ENCODE measurements at places on chromosomes 16 and 17.

GRCh38 chr16:85989863-85990643 lies 91.1 kb downstream of the IRF8 start:
- DNase-seq, result no peak

- DNase-seq, result no peak
These were observed 10.9 kb upstream of the CHST6 start for GRCh38 chr16:75506107-75506506.

- no peak for DNase-seq
These were observed 22.0 kb downstream of the C16orf74 start for GRCh38 chr16:85728879-85729278.

GRCh38 chr16:2699791-2700600 lies 17.7 kb downstream of the KCTD5 start:
- DNase-seq, result no peak

- no peak for DNase-seq
These were observed 3.9 kb downstream of the UMOD start for GRCh38 chr16:20348365-20349185.

DNA sequence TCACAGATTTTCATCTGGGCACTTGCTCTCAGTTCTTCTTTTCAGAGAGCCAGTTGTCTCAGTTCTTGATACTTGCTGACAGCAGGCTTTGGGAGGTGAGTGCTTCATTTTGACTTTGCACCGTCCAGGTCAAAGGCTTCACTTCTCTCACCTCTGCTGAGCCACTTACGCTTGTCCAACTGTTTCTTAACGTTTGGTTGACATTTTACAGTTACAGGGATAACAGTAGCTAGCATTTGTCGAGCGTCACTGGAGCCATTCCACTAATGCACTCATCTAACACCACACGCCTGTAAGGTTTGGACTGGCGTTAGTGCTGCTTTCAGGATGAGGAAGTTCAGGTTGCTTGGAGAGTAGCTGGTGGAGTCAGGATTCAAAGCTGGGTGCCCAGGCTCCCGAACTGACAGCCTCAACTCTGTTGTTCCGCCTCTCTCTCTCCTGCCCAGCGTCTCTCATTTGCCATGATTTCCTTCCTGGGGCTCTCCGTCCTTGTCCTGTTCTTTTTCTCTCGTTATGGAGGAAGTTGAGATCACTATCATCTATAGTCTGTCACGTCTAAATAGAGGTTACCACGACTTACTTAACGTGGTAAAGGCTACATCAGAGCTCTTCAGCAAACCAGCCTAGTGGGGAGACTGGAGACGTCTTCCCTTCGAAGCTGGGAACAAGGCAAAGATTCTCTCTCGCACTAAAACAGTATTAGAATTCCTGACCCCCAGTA lies 220.8 kb downstream of the RPTOR start:
- DNase-seq, result no peak

DNA sequence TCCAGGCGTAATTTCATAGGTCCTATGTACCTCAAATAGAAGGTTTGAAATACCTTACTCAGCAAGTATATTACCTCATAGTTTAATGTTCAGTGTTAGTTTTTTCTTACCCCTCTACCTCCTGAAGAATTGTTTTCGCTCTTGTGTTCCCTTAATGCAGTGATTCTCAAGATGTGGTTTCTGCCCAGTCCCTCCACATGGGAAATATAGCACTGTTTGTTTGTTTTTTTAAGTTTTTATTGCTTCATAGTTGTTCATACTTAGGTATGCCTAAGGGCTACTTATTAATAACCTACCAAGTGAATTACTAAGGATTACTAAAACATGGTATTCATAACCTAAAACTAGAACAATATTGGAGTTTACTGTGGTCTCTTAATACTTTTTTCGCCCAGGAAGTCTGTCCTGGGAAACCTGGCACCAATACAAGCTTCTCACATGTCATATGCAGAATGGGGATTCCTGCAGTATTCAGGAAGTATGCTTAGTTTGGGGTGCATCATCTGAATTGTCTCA lies 5.0 kb downstream of the RSPRY1 start:
- peak; percentile 22 for DNase-seq

DNA sequence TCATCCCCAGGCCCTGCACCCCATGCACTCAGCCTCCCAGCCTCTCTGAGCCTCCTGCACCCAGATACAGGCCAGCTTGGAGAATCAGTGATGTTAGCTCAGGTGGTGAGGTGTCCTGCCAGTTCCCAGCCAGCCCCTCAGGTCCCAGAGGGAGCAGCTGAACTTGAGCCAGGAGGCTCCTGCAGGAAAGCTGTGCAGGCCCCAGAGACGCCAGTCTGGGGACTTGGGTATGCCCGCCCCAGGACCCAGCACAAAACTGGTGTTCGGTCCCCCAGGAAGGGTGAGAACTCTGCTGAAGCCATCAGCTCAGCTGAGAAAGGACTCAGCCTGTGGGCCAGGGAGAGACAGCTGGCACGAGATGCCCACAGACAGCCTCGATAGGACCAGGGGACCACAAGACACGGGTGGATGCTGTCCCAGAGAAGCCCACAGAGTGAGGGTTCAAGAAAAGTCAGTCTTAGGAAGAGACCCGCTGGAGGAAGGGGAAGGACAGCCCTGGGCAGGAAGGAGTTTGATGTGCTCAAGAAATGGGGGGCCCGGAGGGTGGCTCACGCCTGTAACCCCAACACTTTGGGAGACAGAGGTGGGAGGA lies 11.0 kb downstream of the ENDOV start:
- no peak for DNase-seq

- peak; percentile 82 for DNase-seq
These were observed 4.7 kb downstream of the VASN start for GRCh38 chr16:4376126-4376892.

DNA sequence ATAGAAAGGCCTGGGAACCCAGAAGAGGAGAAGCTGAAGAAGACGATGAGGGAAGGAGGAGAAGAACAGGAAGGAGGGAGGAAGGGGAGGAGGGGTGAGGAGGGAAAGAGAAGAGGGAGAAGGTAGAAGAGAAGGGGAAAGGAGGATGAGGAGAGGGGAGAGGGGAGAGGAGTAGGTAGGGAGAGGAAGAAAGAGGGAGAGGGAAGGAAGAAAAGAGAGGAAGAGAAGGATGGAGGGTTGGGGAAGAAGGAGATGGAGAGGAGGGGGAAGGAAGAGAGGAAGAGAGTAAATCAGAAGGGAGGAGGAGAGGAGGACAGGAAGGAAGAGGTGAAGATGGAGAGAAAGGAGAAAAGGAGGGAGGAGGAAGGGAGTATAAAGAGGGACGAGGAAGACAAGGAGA lies 109.6 kb upstream of the IRX6 start:
- no peak for DNase-seq

GRCh38 chr17:32871746-32872145 lies 5.2 kb downstream of the MYO1D start:
- DNase-seq, result no peak

GRCh38 chr16:47358816-47359215 lies 102.0 kb downstream of the ITFG1 start:
- DNase-seq, result no peak

DNA sequence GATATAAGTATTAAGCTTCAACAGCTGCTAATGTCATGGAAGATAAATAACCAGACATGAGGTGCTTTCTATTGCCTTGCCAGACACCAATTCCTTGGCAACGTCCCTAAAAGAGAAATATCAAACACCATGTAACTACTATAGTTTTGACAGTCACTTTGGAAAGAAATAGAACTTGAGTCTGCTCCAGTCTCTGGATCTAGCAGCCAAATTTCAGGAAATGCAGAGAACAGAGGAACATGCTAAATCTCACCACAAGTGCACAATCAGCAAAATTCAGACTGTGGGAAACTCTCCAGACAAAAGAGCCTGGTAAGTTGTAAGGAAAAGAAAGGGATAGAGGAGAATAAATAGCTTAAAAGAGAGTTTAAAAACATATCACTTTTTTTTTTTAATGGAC lies 28.4 kb upstream of the TANC2 start:
- no peak for DNase-seq

DNA sequence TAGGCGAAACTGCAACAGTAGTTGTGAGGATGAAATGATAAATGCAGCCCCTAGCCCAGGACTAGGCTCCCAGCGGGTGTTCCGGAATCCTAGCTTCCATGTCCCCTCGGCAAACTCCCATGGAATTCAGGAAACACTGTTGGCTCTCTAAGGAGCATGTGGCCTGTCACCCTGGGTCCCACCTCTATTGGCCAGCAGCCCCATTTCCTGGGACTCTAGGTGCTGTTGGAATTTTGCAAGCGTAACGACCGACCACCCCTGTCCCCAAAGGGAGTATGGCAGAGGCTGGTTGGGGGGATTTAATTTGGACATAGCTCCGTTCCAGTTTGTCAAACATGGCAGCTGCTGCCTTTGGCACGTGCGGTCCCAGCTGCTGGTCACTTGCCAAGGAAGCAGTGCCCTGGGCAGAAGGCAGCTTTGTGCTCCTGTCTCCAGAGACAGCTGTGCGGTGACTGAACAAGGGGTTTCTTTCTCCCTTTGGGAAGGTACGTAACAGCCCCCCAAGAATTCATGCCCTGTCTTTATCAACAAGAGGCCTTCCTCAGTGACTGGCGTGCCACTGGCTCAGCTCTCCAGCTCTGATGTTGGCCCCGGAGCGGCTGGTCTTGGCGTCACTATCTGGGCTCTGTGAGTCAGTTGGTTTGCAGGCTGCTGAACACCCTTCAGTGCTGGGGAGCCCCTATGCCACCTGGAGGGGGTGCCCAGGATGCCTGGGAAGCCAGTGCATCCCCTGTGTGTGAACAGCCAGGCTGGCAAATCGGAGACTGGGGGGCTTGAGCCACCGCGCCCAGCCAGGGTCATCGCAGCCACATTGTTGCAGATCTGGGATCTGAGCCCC lies 235.2 kb upstream of the TNRC6C start:
- DNase-seq, result no peak

- no peak for DNase-seq
These were observed 26.8 kb downstream of the C17orf75 start for GRCh38 chr17:32315171-32315570.

GRCh38 chr17:77728871-77729270 lies 229.6 kb upstream of the TNRC6C start:
- DNase-seq, result no peak

DNA sequence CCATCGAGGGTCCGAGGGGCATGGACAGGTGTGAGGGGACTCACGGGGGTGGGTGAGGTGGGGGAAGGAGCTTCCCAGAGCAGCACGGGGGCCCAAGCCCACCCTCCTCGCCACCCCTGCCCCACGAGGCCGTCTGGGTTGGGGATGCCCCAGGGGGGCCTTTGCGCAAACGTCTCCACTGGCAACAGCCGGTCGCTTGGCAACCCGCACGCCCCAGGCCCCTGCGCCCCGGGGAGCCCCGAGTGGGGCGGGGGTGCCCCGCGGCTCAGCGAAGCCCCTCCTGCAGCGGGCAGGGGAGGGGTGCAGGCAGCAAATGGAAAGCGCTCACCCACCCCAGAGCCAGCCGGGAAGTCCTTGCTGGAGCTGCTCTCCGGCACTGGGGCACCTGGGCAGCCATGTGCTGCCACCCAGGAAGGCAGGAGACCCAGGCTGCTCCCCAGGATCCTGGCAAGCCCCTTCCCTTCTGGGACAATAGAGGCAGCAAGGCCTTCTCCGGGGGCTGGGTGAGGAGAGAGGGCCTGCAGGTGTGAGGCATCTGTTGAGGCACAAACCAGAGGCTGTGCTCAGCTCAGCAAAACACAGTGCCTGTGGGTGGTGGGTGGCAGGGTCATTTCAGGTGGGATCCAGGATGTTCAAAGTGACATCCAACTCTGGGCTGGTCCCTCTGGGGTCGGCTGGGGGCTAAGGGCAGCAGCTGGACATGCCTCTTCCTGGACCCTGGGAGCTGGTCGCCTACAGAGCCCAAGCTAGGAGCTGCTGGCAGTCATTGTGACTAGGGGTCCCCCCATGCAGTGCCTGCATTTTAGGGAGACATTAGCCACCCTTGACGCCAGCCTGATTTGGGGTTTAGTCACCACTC lies 80.9 kb upstream of the CBX4 start:
- DNase-seq, result no peak

DNA sequence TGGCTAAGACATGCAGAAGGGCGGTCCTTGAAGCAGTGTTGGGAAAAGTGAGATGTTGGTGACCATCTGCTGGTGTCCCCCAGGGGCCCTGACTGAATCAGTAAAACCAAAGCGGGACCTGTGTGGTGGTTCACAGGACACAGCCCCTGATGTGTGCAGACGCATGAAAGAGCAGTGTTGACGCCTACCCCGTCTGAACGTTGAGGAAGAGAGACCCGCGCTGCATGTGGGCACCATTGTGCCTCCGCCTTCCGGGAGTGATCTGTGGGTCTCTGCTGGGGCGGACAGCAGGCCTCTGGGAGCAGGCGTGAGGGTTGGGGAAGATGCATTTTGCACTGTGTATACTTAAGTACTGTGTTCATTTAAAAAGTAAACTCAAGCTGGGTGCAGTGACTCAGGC lies 31.6 kb downstream of the MGRN1 start:
- DNase-seq, result no peak

GRCh38 chr17:47218896-47219430 lies 9.8 kb downstream of the MYL4 start:
- no peak for DNase-seq

DNA sequence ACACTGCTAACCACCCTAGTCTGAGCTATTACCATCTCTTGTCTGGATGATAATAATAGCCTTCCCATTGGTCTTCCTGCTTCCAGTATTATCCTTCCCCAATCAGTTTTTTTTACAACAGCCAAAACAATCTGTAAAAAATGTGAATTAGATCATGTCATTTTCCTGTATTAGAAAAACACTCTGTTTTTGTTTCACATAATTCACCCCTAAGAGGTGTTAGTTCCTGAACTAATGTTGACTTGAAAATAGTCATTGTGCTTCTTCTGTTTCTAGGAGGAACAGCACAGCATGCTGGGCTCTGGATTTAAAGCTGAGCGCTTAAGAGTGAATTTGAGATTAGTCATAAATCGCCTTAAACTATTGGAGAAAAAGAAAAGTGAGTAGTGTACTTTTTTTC lies 20.0 kb downstream of the IST1 start:
- DNase-seq, result no peak

GRCh38 chr17:56718515-56718914 lies 115.2 kb downstream of the C17orf67 start:
- DNase-seq, result no peak

GRCh38 chr17:40791111-40791510 lies 8.6 kb downstream of the KRT28 start:
- DNase-seq, result no peak

GRCh38 chr16:83929811-83930555 lies 23.1 kb upstream of the OSGIN1 start:
- DNase-seq, result no peak

DNA sequence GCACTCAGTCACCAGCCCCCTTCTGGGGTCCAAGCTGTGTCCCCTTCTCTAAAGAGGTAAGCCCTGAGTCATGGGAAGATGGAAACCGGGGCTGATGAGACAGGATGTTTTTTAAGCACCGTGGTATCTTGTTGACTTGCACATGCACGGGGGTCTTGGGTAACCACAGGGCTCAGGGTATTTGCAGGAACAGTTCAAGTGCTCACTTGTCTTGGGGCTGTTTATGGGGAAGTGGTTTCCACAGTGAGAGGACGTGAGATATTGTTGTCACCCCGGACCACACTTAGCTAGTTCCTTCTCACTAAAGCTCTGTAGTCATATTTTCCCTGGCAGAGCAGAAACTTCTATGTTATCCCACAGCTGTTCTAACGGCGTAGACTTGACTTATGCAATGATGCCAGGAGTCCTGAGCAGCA lies 7.7 kb downstream of the CCL3L1 start:
- DNase-seq, result no peak

- no peak for DNase-seq
These were observed at the start of gene SLC7A6 for GRCh38 chr16:68264128-68265077. SLC7A6 (plus strand) TSS chr16:68264526; CDS start chr16:68274727, 10,201 bp downstream.

- DNase-seq, result peak; percentile 23
These were observed 26.1 kb downstream of the SPG7 start for GRCh38 chr16:89534252-89534756.
